ENCODE measurements at places on chromosomes 7 and 10.

DNA sequence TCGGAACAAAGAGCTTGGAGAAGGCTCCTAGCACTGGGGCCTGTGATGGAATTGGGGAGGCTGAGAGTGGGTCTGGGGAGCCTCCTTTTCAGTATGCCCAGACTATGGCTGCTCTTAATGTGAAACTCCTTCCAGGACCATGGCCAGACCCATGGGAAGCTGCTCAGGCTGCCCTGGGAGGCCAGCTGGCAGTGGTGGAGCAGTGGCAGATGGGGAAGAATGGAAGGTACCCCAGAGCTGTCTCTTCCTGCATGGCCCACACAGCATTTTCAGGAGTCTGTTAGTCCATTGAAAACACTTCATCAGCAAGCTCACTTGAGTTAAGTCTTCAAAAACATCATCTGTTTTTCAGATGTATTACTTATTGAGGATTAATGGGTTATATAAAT lies 18.5 kb downstream of the NACAD start:
- DNase-seq, result no peak

DNA sequence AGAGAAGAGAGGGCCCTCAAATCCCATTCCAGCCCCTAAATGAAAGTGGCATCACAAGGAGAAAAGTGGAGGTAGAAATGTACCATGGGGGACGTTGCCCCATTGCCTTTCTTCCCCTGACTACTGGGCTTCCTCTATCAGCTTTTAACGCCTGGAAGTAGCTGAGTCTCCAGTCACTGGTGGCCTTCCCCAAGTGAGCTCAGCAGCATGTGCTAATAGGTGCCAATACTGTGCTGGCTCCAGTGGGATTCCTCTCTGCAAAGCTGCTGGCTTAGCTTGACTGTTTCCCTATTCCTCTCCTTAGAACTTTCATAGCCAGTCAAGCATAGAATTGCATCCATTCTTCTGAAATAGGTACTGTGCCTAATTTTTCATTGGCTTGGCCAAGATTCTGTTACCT lies 32.6 kb downstream of the LRRC4 start:
- no peak for DNase-seq

GRCh38 chr10:49371967-49372366 lies 23.9 kb downstream of the DRGX start:
- DNase-seq, result no peak

DNA sequence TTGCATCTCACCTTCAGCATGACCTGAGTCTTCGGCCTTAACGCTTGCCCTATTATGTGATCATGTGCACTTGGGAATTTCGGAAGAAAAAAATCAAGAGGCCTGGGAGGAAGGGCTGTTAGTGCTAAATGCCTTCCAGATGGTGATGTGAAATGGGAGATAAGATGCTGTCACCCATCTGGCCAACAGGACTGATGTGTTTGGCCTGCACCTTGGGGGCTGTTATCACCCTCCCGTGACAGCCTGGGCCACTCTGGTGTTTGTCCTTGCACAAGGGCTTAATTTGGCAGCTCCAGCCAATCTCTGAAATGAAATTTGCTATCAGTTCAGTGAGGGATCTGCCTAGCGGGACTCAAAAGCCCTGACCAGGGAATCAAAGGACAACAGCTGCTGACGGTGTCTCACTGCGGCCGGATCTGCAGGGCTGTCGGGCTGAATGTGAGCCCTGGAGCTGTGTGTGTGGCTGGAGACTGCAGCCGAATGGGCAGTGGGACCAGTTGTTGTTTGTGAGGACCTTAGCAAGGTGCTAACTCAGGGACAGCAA lies 131.4 kb upstream of the BTBD16 start:
- DNase-seq, result no peak

GRCh38 chr10:51767103-51767763 lies 67.8 kb upstream of the CSTF2T start:
- DNase-seq, result no peak

DNA sequence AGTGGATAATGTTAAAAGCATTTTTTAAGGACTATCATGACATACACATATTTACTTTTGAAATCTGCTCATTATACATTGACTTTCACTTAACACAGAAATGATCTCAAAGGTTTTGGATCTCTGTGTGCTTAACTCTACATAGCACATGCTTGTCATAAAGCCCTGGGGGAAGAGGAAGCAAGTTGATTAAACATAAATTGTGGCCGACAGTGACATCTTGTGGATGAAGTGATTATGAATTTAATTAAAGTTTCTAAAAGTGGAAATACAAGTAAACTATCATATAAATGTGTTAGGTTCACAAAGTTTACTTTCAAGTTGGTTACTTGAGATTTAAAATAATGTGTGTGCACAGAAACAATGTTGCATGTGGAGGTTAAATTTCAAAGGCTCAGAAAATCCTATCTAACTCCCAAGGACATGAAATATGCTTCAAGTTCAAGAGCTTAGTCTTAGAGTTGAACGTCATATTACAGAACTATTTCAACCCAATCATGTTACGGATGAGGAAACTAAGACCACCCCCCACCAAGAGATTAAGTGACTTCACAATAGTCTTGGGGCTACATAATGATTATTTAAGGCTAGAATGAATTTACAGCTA lies 1247.8 kb downstream of the GATA3 start:
- DNase-seq, result no peak

DNA sequence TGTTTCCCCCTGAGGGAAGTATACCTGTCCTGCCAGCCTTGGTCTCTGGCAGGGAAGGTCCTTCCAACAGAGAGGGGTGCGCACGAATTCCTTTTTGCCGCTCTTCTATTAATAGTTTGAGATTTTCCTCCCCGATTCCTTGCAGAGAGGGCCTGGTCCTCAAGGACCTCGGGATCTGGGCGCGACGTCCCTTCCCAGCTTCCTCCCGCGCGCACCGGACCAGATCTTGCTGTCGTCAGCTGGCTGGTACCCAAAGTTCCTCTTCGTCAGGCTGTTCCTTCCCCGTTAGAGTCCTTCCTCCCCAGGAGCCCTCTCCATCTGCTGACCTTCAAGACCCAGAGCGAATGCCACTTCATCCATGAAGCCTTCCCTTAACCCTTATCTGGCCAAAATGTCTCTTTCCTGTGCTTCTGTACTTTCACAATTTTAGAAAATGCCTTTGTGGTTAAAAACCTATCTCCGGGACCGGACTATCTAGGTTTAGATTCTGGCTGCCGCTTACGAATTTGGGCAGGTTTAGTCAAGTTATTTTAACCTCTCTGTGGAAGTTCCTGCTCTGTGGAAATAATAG lies 851 bp upstream of the GOT1 start:
- peak; percentile 16 for DNase-seq

DNA sequence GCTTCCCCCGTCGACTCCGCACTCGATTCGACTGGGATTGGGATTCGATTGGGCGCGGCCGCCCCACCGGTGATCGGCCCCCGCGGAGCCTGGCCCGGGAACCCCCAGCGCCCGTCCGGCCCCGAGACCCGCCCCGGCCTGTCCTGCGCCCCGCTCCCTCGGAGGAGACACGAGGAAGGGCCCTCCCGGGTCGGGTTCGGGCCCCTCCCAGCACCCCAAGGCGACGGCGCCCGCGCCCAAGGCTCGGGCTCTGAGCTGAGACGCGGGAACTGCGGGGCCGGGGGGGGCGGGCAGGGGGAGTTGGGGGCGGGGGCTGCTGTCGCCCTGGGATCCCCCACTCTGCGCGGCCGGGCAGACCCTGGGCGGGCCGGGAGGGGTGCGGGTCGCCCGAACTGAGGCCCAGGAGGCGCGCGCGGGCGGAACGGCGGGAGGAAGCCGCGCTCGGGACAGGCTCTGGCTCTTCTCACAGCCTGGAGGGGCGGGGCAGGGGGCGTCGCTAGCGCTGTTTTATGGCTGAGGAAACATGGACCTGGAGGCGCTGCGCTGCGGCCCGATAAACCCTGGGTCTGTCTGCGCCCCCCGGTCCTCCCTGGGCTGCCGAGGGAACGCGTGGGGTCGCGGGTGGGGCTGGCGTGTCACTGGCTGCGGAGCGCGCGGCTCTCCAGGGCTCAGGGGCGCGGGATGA lies 1.7 kb upstream of the NKX6-2 start:
- peak; percentile 51 for DNase-seq

GRCh38 chr10:34476608-34477007 lies 338.5 kb downstream of the PARD3 start:
- DNase-seq, result no peak

GRCh38 chr10:101485681-101486554 lies 102.1 kb downstream of the POLL start:
- no peak for DNase-seq

DNA sequence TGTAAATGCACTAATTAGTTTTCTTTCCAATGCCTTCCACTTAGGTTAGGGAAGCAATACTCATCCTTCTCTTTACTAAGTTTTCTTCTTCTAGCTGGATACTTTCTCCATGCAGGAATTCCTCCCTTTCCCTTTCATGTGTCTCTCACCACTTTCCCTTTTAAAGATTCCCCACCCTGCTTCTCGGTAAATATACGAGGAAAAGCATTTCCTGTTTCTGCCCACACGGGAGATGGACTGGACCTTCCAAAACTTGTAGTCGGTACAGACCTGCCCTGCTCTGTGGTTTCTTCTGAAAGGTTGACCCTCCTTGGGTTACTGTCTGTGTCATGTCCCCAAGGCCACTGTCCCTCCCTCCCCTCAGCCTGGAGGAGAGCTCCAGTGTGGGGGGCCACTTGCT lies 58.9 kb upstream of the LYZL2 start:
- no peak for DNase-seq

GRCh38 chr10:68171539-68172080 lies 60.3 kb downstream of the ATOH7 start:
- no peak for DNase-seq

DNA sequence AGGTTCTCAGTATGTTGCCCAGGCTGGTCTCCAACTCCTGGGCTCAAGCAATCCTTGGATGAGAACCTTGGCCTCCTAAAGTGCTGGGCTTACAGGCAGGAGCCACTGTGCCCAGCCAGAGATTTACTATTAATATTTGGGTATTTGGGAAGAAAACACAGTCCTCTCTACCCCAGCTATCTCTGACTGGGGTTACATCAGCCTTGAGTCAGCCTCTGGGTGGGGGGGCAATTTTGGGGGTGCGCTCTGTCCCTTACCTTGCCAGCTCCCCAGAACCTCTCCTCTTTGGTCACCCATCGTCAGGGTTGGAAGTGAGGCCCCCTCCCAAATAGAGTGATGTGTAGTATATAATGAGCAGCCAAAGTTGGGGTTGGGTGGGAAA lies 1.8 kb downstream of the MLXIPL start:
- DNase-seq, result no peak

GRCh38 chr10:121385136-121385535 lies 213.1 kb downstream of the FGFR2 start:
- DNase-seq, result no peak

GRCh38 chr7:40516376-40516775 lies 381.6 kb downstream of the SUGCT start:
- no peak for DNase-seq

- DNase-seq, result no peak
Measured at GRCh38 chr7:152883858-152884257, 124.3 kb downstream of the ACTR3B start.

GRCh38 chr7:128454808-128455542 lies 703 bp upstream of the HILPDA start:
- no peak for DNase-seq

DNA sequence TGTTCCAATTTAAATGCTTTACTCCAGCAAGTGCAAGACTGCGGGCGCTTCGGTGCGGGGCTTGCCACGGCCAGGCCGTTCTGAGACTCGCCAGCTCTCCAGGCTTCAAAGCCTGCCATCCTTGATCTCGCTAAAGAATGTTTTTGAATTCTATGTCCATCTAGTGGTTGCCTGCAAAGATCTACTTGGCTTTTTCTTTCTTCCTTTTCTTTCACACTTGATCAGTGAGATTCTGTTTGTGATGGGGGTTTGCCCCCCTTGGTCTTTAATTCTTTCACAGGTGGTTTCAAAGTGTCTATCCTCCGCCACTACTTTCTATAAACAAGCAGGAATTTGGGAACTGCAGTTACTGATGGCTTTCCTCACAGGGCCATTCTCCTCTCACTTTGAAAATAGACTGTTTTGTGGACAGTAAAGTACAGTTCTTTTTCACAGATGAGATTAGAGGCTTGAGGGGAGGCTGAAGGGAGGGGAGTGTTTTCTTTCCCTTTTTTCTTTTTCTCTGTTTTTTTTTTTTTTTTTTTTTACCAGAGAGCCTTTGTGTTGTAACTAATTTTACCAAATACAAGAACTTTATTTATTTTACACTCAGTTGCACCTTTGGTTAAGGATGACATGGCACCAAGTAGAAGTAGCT lies 15.2 kb upstream of the FBXW4 start:
- DNase-seq, result no peak

DNA sequence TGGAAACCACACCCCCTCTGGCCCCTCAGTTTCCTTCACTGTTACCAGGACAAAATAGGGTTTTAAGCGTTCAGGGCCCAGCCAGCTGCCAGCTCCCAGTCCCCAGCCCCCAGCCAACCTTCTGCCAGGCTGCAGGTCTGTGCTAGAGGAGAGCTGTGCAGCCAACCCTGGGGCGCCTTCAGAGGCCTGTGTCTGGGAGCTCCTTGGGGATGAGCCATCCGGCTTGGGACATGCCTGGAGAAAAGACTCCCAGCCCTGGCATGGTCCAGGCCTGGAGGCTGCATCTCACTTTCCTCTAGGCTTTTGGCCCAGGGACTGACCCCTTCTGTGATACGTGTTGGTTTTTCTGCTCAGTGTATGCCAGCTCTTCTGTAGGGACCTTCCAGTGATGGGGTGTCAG lies 487.6 kb upstream of the MGMT start:
- DNase-seq, result no peak

- DNase-seq, result no peak
Measured at GRCh38 chr7:31171216-31171785, 119.2 kb downstream of the ADCYAP1R1 start.

GRCh38 chr10:61398366-61399129 lies 54.6 kb downstream of the TMEM26 start:
- DNase-seq, result no peak

All from activated CD4-positive, alpha-beta T cell treated with anti-CD3 and anti-CD28 coated beads for 48 hours (primary cell).